Effector memory CD4-positive, alpha-beta T cell (primary cell): ENCODE measurements at places on chromosomes 6 and 20.
A peak's percentile ranks its signal among the peaks of the same experiment; 100 is the strongest.

DNA sequence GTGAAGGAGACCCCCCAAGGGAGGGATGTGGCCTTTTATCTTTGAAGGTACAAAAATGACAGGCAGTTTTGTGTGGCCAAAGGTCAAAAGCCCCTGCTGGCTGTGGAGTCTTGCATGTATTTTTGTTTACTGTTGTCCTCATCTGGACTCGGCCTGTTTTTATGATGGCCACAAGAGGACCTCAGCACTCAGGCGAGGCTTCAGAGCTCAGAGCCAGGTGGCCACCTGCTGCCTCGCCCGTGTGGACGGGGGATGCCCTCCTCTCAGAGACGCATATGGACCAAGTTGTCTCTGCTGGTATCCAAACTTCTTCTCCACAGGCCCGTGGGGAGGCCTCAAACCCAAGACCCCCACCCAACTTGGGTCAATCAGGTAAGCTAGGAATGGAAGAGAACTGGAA, 118.2 kb downstream of the DACT2 start:
- no peak for DNase-seq

GRCh38 chr20:61662968-61663331, 402.7 kb downstream of the TAF4 start:
- DNase-seq = no peak

DNA sequence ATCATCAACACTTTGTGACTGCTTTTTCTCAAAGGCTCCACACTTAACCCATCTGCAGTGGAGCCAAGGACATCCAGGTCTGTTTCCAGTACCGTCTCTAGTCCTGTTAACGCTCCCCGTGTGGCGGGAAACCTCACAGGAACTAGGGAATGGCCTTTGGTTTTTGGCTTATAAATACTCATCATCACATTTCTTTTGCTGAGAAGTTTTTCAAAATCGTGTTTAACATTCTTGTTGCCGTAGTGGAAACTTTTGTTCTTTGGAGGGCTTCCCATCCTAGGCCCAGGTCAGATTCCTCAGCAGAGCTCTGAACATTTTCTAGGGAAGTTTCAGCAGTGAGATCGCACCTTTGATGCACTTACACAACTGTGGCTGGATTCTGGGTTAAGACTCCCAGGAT, 24.6 kb downstream of the DAAM2 start:
- no peak for DNase-seq

GRCh38 chr20:32205110-32205842, 2.3 kb downstream of the PLAGL2 start:
- no peak for DNase-seq

GRCh38 chr6:31466466-31466865, 31.5 kb upstream of the MICB start:
- DNase-seq = no peak

DNA sequence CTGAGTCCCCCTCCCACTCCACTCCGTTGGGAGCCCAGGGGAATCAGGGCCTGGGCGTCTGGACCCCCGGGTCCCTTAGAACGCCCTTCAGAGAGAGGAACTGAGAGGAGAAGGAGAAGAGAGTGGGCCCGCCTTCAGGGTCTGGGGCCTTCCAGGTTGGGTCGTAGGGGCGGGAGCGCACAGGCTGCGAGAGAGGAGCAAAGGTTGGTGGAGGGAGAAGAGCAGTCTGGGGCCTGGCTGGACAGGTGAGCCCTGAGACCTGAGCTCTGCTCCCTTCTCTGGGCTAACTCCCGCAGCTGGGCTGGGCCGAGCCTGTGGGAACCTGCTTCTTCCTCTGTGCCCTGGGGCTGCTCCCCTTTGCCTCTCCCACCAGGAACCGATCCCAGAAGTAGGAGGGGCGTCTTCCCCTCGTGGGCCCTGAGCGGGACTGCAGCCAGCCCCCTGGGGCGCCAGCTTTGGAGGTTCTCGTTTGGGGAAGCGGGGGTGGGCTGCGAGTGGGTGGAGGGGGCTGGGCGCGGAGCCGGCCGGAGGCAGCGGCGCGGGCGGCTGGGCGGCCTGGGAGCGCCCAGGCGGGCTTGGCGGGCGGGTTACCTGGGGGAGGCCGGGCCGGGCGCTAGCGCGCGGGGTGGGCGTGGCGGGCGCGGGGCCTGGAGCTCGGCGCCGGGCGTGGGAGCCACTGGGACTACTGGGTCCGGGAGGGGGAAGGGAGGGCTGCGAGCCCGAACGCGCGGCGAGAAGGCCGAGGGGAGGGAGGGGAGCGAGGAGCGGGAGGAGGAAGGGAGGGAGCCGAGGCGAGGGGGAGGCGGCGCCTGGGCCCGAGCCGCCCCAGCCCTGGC, at the start of gene DDR1:
TSS of gene DDR1 (plus strand) at position 835 of the 836 bp plus-strand sequence. CDS start 4,211 bp downstream, outside the sequence.
- peak; percentile 31 for DNase-seq

DNA sequence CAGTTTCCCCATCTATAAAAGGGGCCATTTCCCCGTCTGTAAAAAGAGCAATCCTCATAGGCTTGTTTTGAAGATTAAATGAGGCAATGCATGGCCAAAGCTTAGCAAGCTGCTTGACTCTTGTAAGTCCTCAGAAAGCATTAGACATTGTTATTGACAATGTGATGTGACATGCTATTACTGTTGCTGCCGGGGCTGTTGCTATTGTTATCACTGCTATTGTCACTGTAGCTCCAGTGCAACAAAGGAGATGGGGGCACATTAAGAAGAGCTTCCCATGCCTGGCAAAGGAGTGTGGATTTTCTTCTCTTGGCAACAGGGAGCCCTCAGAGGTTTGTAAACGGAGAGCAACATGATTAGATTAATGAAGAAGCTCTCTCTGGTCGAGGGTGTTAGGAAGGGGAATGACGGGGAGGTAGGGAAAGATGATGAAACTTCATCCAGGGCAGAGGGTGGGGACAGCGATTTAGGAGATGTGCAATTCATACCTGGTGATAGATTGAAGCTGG, 33.1 kb upstream of the FAM83D start:
- no peak for DNase-seq

DNA sequence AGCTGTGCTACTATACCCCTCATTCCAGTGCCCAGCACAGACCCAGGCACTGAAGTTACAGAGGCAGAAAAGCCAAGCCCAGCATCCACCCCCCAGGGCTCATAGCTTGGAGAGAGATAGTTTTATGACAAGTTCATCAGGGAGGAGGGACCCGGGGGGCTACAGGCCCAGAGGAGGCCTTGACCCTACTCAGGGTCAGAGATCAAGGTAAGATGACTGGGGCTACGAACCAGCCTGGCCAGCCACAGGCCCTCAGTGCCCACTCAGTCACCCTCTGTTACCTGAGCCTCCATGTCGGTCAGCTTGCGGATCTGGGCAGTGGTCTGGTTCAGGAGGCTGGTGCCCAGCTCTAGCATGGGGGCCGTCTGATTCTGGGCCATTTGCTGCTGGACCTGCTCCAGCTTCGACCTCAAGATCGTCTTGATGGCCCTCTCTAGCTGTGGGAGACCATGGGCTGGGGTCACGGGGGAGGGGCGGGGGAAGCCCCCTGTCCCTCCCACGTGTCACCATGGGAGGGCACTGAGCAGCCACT, 26.1 kb downstream of the ANGPT4 start:
- DNase-seq = no peak

- no peak for DNase-seq
Measured at GRCh38 chr6:22424196-22424595, 127.4 kb upstream of the PRL start.

DNA sequence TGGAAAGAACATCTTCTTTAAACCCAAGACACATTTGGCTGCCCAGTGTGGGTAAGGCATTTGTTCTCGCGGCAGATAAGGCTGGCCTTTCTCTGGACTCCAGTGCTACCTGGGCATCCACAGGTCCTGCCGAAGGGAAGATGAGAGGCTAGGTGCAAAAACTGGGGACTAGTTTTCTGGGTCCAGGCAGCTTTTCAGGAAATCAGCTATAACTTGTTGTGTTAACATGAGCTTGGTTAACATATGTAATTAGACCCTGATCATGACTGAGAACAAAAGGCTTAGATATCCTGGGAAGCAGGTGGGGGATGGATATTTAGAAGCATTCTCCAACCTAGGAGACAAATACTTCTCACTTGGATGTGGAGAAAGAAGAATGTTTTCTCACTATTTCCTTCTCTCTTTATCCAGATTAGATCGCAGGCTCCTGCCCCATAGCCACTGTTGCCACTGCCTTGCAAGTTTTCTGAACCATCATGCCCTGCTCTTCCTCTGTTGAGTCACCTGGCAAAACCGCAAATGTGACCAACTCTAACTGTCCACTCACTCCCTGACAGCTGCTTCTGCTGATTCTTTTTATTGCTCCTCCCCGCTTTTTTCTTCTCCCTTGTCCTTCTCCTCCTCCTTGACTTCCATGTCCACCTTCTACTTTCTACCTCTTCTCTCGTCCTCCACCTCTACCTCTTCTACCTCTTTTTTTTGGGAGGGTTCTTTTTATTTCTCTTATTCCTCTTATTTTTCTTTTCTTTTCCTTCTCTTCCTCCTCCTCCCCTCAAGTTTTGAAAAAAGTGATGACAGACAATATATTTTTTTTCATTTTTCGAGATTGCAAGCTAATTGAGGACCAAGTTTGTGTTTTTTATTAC, 258.1 kb downstream of the UTRN start:
- no peak for DNase-seq

DNA sequence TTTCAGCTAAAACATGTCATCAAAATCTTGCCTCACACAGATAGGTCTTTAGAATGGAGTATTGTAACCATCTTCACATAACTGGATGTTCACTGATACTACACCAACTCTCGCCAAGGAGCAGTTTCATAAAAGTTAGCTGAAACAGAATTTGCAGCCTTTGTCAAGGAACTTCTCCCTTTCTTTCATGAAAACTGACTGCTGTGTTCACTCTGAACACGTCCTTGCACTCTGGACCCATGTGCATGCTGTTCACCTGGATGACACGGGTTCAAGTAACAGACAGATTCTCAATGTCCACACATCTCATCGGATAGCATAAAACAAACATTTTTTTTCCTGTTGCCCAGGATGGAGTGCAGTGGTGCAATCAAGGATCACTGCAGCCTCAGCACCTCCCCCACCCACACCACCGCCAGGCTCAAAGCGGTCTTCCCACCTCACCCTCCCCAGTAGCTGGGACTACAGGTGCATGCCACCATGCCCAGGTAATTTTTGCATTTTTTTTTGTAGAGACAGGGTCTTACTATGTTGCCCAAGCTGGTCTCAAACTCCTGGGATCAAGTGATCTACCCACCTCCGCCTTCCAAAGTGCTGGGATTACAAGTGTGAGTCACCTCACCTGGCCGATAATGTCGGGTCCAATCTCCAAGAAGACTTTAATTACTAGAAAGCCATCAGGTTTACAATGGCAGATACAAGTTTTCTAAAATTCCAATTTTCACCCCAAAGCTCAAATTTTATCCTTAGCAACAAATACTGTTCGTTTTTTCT, 9.4 kb downstream of the DIDO1 start:
- DNase-seq = no peak

GRCh38 chr6:159985296-159985945, 16.5 kb downstream of the IGF2R start:
- no peak for DNase-seq

DNA sequence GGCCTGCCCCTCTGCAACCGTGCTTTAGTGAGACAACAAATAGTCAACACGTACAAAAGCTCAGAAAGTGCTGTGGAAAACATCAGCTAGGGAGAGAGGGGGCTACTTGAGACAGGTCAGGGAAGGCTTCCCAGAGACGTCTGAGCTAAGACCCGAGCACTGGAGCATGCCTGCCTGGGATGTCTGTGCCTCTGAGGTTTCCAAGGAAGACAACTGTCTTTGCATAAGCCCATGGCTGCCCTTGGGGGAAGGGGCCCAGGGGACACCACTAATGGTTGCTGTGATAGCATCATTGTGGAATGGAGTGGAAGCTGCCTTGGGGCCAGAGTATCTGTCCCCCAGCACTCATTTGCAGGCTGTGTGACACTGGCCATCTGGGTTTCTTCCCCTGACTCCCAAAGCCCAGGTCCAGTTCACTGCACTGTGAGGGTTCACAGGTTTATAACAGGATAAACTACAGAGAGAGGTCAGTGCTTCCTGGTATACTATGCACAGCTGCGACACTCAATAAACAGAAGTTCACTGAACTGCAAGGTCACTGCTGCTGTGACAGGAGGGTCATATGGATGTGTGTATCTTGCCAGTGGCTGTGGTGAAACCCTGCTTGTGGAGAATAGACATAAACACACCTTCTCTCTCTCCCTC, 1.5 kb upstream of the ARFGEF2 start:
- DNase-seq = no peak

GRCh38 chr20:17662333-17663039, 19.6 kb downstream of the RRBP1 start:
- DNase-seq = no peak

- no peak for DNase-seq
Measured at GRCh38 chr6:68876792-68877493, 241.9 kb downstream of the ADGRB3 start.

GRCh38 chr20:50429412-50429811, 80.8 kb upstream of the PTPN1 start:
- no peak for DNase-seq

DNA sequence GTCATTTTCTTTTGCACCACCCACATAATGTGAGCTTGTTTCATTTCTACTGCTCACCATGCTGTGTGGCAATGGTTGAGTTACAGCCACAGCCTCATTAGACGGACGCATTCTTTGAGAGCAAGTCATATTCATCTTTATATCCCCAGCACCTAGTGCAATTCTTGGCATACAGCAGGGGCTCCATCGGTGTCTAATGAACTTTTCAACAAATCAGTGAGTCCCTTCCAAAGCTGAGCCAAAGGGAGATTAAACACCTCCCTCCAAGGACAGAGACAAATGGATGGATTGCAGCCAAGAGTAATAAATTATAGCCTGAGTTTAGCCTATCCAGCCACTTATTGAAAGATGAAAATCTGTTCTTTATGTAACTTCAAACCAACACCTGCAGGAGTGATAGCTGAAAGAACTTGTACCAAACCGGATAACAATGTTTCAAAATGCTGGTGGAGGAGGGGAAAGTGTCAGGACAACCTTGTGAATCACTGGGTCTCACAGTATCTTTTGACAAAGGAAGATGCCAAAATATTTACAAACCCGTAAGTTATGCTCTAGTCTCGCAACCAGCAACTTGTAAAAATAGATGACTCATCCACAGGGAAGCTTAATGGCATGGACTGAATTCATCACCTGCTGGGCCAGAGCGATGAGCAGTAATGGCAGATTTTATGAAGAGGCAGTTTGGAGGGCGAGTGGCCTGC, 139.0 kb downstream of the PXDC1 start:
- DNase-seq = no peak

- DNase-seq = no peak
Measured at GRCh38 chr20:15031546-15032351, 694.3 kb upstream of the FLRT3 start.

DNA sequence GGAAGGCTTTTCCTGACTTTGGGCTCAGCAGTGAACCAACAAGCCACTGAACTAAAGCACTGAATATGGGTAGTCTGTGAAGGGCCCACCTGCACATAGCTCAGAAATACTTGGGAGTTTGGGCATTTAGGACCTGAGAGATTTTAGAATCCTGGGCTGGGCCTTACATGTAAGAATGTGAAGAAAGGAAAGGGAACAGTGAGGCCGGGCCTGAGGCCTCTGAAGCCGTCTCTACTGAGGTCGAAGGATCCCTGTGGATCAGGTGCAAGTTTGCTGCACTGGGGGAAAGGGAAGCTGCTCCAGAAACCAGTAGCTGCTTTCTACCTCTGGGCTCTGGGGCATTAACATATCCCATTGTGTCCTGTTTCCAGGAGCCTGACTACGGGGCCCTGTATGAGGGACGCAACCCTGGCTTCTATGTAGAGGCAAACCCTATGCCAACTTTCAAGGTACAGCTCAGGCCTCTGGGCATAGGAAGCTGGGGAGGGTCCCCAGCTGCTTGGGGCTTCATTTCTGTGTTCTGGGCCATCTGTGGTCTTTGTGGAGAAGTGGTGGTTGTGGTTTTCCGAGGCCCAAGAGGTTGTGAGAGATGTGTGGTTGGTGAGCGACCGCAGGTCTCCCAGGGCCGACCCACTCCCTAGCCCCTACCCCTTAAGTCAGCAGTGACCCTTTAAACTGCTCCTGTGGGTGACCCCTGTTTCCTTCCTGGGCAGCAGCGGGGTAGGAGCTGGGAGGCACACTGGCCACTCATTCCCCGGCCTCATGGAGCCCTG, 30.3 kb downstream of the PLCG1 start:
- DNase-seq = no peak
